ENCODE measurements at places on chromosomes 11 and 22. TPM values are rescaled to one million over a fixed set of nuclear protein-coding genes. Genes with fewer than 3 reads are reported as not detected.

DNA sequence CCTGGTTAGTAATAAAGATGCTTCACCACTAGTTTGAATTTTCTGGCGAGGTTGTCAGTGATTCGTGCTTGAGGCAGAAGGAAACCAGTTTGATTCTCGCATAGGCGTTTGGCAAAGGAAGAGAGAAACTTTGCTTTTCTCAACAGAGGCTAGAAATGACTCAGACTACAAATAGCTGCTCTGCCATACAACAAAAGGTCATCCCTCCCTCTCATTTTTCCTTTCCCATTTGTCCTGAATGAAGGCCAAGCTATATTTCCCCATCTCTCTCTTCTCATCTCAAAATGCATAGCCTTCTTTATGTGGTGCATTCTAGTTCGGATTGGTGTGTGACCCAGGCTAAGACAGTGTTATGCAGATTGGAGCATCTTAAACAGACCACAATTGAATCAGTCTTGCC, 741.4 kb downstream of the NTM start:
- H3K36me3 ChIP-seq = no peaks in the 10 kb centered on the region
- no peaks in the 10 kb centered on the region for H3K4me1 ChIP-seq
- H3K27ac ChIP-seq = no peak overlapping the region
- no peak for DNase-seq
- H3K27me3 ChIP-seq = no peaks in the 10 kb centered on the region
- H3K4me3 ChIP-seq = no peak overlapping the region

- DNase-seq = no peak
- no peak overlapping the region for H3K27ac ChIP-seq
- H3K4me1 ChIP-seq = peaks cover 74% of the 10 kb centered on the region
- H3K36me3 ChIP-seq = peaks cover 44% of the 10 kb centered on the region
- H3K4me3 ChIP-seq = no peak overlapping the region
These were observed 9.2 kb upstream of the IL10RA start for GRCh38 chr11:117977029-117977428.

The RGL4 gene
- total RNA-seq = 28.8 TPM

The EMID1 gene
- total RNA-seq = 0.18 TPM

The ZP1 gene
- total RNA-seq = not detected

The MCHR1 gene
- not detected for total RNA-seq

DNA sequence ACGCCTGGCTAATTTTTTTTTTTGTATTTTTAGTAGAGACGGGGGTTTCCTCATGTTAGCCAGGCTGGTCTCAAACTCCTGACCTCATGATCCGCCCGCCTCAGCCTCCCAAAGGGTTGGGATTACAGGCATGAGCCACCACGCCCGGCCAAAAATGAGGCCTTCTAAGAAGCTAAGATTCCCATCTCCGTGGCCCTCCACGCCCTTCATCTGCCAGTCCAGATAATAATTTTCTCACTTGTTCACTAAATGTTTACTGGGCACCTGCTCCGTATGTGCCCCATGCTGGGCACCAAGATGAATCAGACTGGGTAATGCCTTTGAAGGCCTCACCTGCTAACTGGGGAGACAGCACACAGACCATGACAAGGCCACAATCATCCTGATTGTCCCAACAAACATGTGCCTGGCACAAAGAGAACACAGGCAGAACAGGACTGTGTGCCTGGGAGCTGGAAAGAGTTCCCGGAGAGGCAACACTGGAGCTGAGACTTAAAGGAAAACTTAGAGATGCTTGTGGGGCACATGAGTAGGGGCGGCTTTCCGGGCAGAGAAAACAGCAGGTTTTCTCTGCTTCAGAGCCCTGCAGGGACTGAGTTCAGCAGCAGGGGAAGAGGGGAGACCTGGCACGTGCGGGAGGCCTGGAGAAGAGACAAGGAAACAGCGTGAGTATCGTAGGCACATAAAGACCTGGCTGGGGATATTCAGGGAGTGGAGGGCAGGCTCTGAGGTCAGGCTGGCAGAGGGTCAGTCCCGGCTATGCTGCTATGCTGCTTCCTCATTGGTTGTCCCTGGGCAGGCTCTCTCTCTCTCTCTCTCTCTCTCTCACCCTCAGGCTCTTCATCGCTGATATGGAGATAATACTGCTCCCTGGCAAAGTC, 2.4 kb downstream of the KIAA0930 start:
- no peak overlapping the region for H3K27ac ChIP-seq
- no peaks in the 10 kb centered on the region for H3K27me3 ChIP-seq
- peaks cover 4% of the 10 kb centered on the region for H3K36me3 ChIP-seq
- no peak for DNase-seq

DNA sequence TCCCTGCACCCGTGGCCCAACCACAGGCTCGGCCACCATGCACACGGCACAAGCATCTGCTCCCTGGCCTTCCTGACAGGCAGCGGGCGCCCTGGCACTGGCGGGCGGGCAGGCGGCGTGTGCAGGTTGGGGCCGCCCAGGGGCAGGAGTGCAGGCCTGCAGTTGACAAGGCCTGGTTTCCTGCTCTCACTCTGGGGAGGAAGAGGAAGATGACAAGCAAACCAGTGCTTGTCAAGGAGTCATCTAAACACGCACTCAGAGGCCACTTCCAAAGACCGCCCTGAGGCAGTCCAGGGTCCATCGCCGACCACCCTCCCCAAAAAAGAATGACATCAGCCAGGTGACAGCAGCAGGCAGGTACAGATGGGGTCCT, 65.3 kb upstream of the LINC01488 start:
- H3K4me1 ChIP-seq = no peaks in the 10 kb centered on the region
- no peak for DNase-seq
- no peak overlapping the region for H3K27ac ChIP-seq
- H3K4me3 ChIP-seq = no peak overlapping the region

DNA sequence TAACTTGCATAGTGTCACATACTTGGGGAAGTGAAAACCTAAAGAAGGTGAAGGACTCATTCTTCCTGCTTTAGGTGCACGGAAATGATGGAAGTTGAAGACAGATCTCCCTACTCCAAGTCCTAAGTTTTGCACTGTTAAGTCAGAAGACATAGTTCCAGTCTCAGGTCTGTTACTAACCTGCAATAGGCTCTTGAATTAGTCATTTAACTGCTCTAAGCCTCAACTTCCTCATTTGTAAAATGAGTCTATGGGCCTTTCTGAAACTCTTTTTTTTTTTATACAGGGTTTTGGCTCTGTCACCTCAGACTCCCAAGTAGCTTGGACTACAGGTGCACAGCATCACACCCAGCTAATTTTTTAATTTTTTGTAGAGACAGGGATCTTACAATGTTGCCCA, 30.8 kb upstream of the POU2AF1 start:
- DNase-seq = no peak
- no peak overlapping the region for H3K27ac ChIP-seq
- H3K4me1 ChIP-seq = peaks cover 48% of the 10 kb centered on the region

The OR51I1 gene
- not detected for total RNA-seq

DNA sequence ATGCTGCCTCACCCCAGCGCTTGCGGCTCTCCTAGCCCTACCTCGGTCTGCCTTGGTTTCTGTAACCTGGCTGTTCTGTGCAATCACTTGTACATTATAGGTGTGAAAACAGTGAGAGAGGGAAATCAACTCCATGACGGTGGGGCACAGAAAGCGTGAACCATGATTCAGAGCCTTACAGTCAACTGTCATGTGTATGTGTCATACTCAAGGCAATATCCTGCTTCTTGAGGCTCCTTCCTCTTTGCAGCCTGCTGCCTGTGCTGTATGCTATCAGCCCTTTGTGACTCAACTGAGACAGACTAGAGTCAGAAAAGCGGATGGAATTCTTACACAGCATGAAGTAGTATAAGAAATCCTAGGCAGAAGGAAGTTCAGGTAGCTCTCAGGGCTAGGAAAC, 2.1 kb downstream of the NRIP3 start:
- no peaks in the 10 kb centered on the region for H3K36me3 ChIP-seq
- H3K4me1 ChIP-seq = peaks cover 27% of the 10 kb centered on the region
- no peak overlapping the region for H3K27ac ChIP-seq
- DNase-seq = peak; percentile 52

GRCh38 chr11:88106666-88107065, 68.6 kb downstream of the RAB38 start:
- H3K4me3 ChIP-seq = no peak overlapping the region
- H3K27ac ChIP-seq = no peak overlapping the region
- no peaks in the 10 kb centered on the region for H3K36me3 ChIP-seq
- DNase-seq = no peak

The TMEM191B gene
- 1.1 TPM for total RNA-seq

- H3K27me3 ChIP-seq = peaks cover 4% of the 10 kb centered on the region
- DNase-seq = no peak
- no peak overlapping the region for H3K27ac ChIP-seq
- no peak overlapping the region for H3K4me3 ChIP-seq
- H3K4me1 ChIP-seq = peaks cover 5% of the 10 kb centered on the region
These were observed 252.8 kb upstream of the PLET1 start for GRCh38 chr11:112513417-112513816.

DNA sequence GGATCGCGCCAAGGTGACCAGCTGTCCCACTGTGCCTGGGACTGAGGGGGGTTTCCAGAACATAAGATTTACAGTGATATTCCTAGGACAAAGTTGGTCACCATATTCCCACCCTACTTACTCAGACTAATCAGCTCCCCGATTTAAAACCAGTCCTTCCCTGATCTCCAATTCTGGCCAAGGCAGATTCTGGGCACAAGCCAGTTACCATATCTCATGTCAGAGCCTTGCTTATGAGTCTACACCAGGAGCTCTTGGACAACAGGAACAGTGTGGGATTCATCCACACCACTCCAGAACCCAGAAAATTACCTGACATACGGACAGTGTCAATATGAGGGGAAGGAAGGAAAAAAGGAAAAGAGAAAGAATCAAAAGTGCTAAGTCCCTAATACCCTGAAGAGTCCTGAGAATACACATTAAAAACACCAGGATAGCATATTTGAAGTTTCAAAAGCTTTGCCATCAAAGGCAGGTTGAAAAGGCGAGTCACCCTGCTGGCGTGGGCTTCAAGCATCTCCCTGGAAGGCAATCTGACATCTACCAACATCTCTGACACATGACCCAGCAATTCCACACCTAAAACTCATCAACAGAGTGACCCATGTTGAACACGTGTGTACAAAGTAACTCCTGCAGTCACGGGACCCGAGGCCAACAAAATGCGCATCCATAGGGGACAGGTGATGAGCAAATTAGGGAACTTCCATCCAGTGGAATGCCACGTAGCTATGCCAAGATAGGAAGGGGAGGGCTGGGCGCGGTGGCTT, 8.0 kb upstream of the IL2RB start:
- peaks cover 77% of the 10 kb centered on the region for H3K4me1 ChIP-seq
- no peak for DNase-seq
- peaks cover 20% of the 10 kb centered on the region for H3K36me3 ChIP-seq
- H3K4me3 ChIP-seq = no peak overlapping the region
- H3K27me3 ChIP-seq = no peaks in the 10 kb centered on the region

The OR4D5 gene
- not detected for total RNA-seq

DNA sequence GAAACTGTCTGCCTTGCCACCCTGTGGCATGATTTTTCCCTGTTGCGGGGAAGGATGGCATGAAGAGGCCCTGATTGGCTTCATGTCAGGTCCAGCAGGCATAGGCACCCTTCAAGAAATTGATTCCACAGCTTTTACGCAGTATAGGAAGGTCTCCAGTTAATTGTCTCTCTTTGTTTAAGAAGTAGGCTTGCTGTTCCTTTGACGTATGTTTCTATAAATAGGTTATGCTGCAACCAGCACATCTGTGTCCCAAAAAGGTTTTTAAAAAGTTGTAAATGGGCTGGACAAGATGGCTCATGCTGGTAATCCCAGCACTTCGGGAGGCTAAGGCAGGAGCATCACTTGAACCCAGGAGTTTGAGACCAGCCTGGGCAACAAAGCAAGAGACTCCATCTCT, 62.6 kb downstream of the CD6 start:
- H3K27ac ChIP-seq = no peak overlapping the region
- no peak for DNase-seq
- no peaks in the 10 kb centered on the region for H3K27me3 ChIP-seq
- peaks cover 74% of the 10 kb centered on the region for H3K4me1 ChIP-seq
- H3K36me3 ChIP-seq = peaks cover 55% of the 10 kb centered on the region

The APOA4 gene
- total RNA-seq = not detected

The PDHX gene
- total RNA-seq = 28.0 TPM

DNA sequence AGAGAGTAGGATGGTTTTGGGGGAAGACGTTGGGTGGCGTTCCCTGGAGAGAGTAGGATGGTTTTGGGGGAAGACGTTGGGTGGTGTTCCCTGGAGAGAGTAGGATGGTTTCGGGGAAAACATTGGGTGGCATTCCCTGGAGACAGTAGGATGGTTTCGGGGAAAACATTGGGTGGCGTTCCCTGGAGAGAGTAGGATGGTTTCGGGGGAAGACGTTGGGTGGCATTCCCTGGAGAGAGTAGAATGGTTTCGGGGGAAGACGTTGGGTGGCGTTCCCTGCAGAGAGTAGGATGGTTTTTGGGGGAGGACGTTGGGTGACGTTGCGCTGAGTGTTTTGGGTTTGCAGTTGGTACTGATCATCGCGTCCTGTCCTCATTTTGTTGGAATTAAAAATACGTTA, 28.2 kb downstream of the IGHMBP2 start:
- peaks cover 41% of the 10 kb centered on the region for H3K36me3 ChIP-seq
- DNase-seq = no peak
- H3K27ac ChIP-seq = no peak overlapping the region
- no peaks in the 10 kb centered on the region for H3K27me3 ChIP-seq
- H3K4me1 ChIP-seq = no peaks in the 10 kb centered on the region

The TTC36 gene
- total RNA-seq = 0.55 TPM

The TEAD1 gene
- 0.98 TPM for total RNA-seq

The TTC12 gene
- total RNA-seq = 11.9 TPM

- peaks cover 22% of the 10 kb centered on the region for H3K4me1 ChIP-seq
- H3K27me3 ChIP-seq = no peaks in the 10 kb centered on the region
- H3K4me3 ChIP-seq = no peak overlapping the region
- peaks cover 51% of the 10 kb centered on the region for H3K36me3 ChIP-seq
These were observed 7.8 kb downstream of the HPS5 start for GRCh38 chr11:18313965-18314763.

The NAALAD2 gene
- total RNA-seq = not detected

DNA sequence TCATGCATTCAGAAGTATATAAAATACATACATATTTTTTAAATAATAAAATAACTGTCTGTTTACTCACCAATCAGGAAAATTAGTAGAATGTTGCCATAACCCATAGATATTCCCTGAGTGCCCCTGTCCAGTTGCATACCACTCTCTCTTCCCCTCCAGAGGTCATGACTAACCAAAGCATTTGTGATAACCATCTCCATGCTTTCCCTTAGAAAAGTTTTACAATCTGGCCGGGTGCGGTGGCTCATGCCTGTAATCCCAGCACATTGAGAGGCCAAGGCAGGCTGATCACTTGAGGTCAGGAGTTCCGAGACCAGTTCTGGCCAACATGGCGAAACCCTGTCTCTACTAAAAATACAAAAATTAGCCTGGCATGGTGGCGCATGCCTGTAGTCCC, 33.2 kb upstream of the LDHA start:
- no peaks in the 10 kb centered on the region for H3K27me3 ChIP-seq
- H3K27ac ChIP-seq = no peak overlapping the region
- peaks cover 65% of the 10 kb centered on the region for H3K36me3 ChIP-seq
- H3K4me3 ChIP-seq = no peak overlapping the region
- peaks cover 6% of the 10 kb centered on the region for H3K4me1 ChIP-seq

The NOX4 gene
- not detected for total RNA-seq

GRCh38 chr22:35893698-35894097, 134.9 kb downstream of the RBFOX2 start:
- no peak overlapping the region for H3K27ac ChIP-seq
- no peak for DNase-seq
- no peak overlapping the region for H3K4me3 ChIP-seq
- H3K36me3 ChIP-seq = no peaks in the 10 kb centered on the region
- H3K27me3 ChIP-seq = peaks cover 10% of the 10 kb centered on the region

Measured in activated CD4-positive, alpha-beta memory T cell treated with anti-CD3 and anti-CD28 coated beads, Interleukin-2, amount 10 ng/mL, durations not matched to agents 7 days and 5 days (primary cell).